ENCODE measurements at places on chromosomes 12 and 14. TPM values are rescaled to one million over a fixed set of nuclear protein-coding genes. Genes with fewer than 3 reads are reported as not detected.

The CFAP54 gene
- 1.6 TPM for total RNA-seq

The GYS2 gene
- 0.05 TPM for total RNA-seq

The KCNH3 gene
- 1.5 TPM for total RNA-seq

The RAN gene
- 1,751 TPM for total RNA-seq

The SSPN gene
- total RNA-seq: 0.34 TPM

The WNT1 gene
- total RNA-seq: not detected

The KRT79 gene
- not detected for total RNA-seq

The DNAI7 gene
- total RNA-seq: 0.16 TPM

The TSHR gene
- not detected for total RNA-seq
